ENCODE measurements at places on chromosomes 16 and 17.

DNA sequence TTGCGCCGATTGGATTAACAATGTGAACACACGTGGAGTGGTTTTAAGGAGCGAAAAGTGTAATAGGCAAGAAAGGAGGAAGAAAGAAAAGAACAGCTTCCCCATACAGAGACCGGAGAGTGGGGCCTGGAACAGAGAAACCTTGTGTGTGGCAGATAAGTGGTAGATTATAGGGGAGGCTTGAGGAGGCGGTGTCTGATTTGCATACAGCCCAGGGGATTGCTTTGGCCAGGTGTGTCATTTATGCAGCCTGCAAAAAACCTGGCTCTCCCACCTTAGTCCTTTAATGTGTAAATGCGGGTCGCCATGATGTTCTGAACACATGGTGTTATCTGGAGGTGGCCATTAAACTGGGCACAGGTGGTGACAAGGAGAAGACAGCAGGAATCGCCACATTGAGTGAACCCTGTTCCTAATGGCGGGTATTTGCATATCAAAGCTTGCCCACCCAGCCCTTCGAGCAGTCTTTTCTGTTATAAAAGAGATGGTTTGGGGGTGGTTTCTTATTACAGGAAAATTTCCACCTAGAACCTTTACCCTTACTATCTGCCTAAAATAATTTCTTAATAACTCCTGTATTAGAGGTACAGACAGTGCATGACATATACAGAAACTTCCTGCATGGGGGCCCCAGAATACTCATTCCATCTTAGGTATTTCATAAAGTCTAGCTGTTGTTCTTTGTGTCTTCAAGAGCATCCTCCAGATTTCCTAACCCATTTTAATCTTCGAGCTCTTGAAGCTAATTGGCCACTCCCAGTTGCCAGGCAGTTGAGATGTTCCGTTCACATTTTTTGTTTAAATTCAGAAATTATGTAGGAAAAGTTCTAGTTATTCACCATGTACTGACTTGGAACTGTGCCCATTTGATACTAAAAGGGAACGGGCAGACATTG is 292.5 kb downstream of the RBFOX1 start:
- no peak for DNase-seq

GRCh38 chr17:63679214-63679613 is 20.7 kb downstream of the LIMD2 start:
- no peak for DNase-seq

DNA sequence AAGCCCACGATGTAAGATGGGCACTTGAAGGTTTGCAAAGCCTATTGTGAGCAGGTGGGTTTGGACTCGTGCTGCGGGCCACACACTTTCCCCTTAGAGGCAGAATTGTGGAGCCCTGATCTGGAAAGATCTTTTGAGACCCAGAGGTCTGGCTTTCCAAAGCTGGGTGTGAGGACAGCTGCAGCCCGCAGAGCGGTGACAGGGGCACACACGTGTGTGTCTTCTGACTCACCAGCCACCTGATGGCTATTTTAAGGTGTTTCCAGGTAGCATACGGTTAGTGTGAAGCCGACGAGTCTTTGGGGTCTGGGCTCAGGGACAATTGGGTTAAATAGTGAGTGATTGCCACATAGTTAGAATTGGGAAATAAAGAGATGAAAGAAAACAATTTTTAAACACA is 108.9 kb upstream of the GSE1 start:
- no peak for DNase-seq

DNA sequence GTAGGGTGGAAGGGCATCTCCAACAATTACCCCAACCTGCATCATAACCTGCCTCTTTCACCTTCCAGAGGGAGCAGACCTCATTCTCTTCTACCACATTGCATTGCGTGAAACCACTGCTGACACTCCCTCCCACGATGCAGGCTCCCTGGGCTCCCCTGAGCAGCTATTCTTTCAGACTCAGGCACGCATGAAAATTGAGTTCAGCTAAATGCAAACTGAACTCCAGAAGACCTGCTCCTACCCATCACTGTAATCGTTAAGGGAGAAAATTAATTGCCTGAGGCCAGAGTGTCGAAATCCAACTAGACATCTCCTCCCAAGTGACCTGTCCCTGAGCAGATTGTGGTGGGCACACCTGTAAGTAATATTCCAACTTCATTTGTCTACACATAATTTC is 186.0 kb downstream of the GRIN2A start:
- DNase-seq = no peak

GRCh38 chr16:80463751-80464495 is 76.9 kb upstream of the DYNLRB2 start:
- DNase-seq = no peak

GRCh38 chr17:78944956-78945355 is 19.8 kb upstream of the TIMP2 start:
- no peak for DNase-seq

DNA sequence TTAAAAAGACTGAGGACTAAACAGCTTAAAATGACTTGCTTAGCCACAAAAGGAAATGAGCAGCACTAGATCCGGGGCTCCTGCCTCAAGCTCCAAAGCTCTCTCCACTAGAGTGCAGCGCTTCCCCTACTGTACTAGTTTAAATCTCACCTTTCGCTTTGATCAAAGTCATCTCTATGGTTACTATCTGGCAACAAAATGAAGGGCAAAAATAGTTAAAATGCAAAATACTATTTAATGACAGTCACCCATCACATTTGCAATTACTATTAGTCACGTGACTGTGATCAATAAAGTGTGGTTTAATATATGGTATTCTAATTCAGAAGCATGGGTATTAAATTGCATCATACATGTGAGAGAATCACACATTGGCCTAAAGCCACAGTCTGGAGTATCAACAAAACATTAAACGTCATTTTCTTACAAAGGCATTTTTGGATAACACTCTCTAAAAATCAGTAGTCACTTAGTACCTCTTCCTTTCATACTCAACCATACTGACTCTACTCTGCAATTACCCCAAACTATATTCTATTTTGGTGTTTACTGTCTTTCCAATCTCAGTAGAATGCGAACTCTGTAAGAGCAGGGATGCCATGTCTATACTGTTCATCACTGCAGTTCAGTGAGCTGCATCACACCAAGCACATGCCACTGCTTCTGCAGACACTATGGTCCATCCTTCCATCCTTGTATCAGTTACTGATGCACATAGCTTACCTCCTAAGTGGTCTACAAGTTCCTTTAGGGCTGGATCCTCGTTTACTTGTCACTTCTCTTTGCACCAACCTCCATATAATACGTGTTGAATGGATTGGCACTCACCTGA is 6.2 kb downstream of the PSMD12 start:
- DNase-seq = no peak

DNA sequence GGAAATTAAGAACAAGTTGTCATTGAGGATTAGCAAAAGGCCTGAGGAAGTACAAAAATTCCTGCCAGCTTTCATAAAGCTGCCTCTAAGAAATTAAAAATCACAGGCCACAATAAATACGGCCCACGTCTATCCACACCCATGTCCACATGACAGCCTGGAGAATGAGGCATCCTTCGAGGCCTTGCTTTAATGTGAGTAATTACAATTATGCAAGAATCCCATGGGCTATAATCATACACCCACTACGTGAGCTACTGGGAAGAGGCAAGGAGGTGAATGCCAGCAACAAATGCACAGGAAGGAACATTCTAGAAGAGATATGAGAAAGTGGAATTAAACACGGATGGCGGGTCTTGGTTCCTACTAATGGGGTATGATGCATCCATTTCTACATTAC is 65.4 kb upstream of the ZFHX3 start:
- no peak for DNase-seq

DNA sequence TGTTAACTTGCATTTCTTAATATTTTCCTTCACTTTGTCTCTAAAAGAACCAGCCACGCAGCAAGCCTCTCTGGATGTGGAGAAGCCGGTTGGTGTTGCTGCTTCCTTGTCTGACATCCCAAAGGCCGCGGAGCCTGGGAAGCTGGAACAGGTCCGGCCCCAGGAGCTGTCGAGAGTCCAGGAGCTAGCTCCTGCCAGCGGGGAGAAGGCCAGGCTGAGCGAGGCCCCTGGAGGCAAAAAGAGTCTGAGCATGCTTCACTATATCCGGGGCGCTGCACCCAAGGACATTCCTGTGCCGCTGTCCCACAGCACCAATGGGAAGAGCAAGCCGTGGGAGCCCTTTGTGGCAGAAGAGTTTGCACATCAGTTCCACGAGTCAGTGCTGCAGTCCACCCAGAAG is 22.8 kb downstream of the GINS2 start:
- no peak for DNase-seq

DNA sequence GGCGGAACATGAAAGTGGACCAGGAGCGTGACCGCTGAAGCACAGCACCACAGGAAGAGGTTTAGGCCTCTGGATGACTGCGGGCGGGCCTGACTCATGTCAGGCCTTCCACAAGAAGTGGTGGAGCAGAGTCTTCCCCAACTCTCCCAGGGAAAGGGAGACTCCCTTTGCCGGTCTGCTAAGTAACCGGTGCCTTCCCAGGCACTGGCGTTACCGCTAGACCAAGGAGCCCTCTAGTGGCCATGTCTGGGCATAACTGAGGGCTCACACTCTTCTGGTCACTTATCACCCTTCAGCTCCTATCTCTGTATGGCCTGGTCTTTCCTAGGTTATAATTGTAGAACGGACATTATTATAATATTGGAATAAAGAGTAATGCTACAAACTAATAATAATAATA is 1931.9 kb downstream of the TP53TG3F start:
- DNase-seq = no peak

DNA sequence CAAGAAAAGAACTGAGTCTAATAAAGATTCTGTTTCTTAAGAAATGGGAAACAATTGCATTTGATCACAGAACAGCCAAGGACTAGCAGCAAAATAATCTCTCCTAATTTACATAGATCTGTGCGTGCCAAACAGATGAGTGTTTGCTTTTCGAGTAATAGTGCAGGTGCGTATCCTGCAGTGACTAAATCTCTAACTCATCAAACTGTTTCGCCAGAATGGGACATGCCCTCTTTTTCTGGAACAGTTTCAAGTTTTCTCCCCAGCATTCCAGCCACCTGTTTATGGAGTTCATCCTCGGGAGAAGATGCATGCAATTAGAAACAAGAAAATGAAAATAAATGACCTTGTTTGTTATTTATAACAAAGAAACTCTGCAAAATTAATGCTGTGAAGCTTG is 5.7 kb upstream of the TOX3 start:
- DNase-seq = no peak

- DNase-seq = no peak
Measured at GRCh38 chr17:48868916-48869500, 23.6 kb upstream of the ATP5MC1 start.

- DNase-seq = peak; percentile 59
Measured at GRCh38 chr16:57485916-57486857, at the start of gene DOK4. Gene DOK4 (minus strand): TSS chr16:57486493. CDS start chr16:57479507, 6,986 bp downstream.

- no peak for DNase-seq
Measured at GRCh38 chr16:629833-630248, 944 bp upstream of the WFIKKN1 start.

GRCh38 chr16:67470359-67470758 is 10.6 kb downstream of the ATP6V0D1 start:
- DNase-seq = peak; percentile 88

GRCh38 chr17:9977180-9977575 is 72.1 kb upstream of the RCVRN start:
- no peak for DNase-seq

DNA sequence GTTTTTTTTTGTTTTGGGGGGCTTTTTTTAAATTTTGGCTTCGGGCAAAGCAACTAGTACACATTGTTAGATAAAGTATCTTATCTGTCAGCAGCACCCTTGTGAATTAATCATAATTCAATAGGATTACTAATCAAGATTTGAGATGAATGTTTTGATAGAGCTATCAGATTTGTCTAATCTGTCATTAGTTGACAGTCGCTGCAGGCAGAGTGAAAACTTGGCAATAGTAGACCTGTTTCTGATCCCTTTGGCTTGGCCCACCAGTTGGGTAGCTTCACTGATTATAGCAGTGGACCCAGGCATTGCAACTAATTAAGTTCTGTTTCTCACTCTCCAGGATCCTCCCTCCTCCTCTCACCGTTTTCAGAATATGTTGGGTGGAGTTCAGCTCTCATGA is 258.6 kb downstream of the IRX3 start:
- no peak for DNase-seq

DNA sequence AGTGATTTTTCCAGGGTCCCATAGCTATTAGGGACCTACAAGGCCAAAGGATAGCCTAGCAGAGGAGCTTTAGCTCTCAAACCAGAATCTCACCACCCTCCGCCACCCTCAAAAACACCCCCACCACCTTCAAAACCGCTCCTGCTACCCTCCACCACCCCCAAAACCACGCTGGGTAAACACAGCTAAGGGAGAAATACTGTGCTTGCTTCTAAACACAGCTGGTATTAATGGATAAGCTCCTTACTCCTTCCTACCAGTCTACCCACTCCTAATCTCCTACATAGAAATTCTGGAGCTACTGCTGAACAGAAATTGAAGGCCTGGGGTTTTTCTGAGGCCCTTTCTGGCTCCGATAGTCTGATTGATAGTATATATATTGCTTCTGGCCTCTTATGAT is 2.2 kb upstream of the LPCAT2 start:
- DNase-seq = no peak

- DNase-seq = no peak
Measured at GRCh38 chr17:81558941-81559806, 7.0 kb upstream of the FAAP100 start.

- peak; percentile 50 for DNase-seq
Measured at GRCh38 chr17:42422412-42422957, 571 bp downstream of the CAVIN1 start.
